G401 (cell line): ENCODE measurements at places on chromosomes 5 and 9.
A peak's percentile ranks its signal among the peaks of the same experiment; 100 is the strongest.

- DNase-seq = no peak
Measured at GRCh38 chr5:62431735-62432620, 19.4 kb downstream of the IPO11 start.

DNA sequence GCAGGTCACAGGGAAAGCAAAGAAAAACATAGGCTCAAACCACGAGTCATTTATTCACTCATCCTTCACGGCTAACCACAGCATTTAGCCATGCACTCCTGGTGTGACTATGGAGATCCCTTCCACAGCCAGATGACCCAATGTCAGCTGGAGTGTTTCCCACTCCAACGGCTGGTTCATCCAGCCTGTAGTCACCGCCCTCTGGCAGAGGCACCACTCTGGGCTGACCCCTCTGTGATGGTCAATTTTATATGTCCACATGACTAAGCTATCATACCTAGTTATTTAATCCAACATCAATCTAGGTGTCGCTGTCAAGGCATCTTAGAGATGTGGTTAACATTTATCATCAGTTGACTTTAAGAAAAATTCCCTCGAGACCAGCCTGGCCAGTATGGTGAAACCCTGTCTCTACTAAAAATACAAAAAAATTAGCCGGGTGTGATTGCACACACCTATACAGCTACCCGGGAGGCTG, 9.5 kb upstream of the PHF19 start:
- DNase-seq = no peak

GRCh38 chr5:98954392-98955028, 25.7 kb upstream of the CHD1 start:
- no peak for DNase-seq

GRCh38 chr5:139649082-139649991, 1.2 kb downstream of the CXXC5 start:
- DNase-seq = peak; percentile 43

DNA sequence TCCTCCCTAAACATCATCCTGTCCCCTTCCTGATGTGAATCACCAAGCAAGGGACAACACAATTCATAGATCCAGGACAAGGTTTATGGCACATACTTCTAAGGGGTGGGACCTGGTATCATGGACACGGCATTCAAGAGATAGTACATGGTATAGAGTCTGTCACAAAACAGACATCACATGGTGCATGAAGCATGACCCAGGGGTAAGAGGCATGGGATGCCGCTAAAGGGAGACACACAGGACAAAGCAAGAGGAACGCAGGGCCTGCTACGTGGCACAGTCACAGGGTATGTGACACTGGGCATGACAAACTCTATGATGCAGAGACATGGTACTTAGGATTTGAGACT, 20.7 kb downstream of the GSN start:
- DNase-seq = no peak

DNA sequence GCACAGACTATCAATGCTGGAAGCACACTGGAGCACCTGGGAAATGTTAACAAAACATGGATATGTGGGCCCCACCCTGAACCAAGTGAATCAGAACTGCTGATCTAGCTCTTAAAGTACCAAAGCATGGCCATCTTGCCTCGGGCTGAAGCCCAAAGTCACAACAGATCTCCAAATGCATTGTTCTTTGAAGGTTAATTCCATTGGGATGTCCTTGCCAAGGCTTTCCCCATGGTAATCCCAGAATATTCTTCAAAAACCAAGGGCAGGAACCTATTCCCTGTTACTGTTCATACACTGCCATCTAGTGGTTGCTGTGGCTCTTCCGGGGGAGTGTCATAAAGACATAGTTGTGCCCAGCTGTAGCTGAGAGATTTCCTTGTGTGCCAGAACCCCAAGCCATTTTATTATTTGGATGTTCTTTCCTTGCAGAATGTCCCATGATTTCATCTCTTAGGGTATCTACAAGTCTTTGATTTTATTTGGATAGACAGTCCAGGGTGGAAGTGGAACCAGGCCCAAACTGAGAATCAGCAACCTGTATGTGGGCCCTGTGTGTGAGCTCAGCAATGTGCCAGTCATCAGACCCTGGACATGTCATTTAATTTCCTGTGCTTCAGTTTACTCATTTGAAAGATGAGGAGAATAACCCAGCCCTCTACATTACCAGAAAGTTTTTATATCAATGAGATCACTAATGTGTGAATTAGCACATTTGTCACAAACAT, 290.0 kb downstream of the ACTL7B start:
- DNase-seq = peak; percentile 75

- peak; percentile 45 for DNase-seq
Measured at GRCh38 chr9:136977223-136977622, at the start of gene PTGDS. TSS of gene PTGDS (plus strand) at chr9:136977504. CDS start at chr9:136977579, 75 bp downstream.

DNA sequence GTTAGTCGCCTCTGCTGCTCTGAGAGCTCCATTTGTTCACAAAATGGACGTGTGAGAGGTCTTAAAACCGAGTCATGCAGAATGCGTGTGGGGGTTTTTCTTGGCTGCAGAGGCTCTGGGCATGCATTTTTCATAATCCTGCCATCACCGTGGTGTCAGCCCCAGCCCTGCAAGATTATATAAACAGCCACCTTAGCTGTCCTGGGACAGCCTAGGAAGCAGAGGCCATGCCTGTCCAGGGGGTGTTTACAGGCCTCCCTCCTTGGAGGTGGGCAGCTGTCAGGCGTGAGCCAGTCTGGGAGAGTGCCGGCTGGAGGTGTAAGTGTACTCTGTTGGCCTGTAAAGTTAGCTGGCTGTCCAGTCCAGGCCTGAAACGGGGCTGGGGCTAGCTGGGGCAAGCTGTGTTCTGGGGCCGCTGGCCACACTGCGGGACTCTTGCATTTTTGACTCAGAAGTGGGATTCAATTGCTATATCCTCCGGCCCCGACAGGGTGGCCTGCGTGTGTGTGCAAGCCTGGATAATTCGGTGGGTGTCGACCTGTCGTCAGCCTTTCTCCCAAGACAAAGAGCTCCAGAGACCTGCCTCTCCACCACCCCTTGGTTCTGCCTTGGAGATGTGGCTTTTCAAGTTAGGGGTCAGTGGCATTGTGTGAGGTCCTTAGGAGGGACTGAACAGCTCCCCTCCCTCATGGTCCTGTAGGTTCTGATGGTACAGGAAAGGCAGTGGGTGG, 2.4 kb downstream of the WNK2 start:
- peak; percentile 40 for DNase-seq

GRCh38 chr9:114291064-114291474, 31.8 kb upstream of the ORM1 start:
- DNase-seq = peak; percentile 84

DNA sequence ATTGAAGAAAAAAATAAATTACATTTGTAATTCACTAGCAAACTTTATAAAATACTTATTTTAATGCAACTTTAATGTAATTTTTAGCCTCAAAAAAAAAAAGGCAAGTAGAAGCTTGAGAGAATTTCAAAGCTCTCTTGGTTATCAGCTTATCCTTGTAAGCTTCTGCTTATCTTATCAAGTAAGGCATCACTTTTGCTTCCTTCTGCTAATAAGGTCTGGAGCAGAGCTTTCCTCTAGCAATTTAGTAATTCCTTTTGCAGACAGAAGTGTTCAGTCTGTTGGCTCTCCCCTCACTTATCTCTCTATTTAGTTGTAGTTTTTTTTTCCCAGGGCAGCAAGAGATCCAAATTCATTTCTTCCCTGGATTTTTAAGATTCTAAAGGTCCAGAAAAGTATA, 525.0 kb downstream of the ISL1 start:
- no peak for DNase-seq
